Myocyte (in vitro differentiated cells): ENCODE measurements at places on chromosomes 11 and 22. TPM values are rescaled to one million over a fixed set of nuclear protein-coding genes. Genes with fewer than 3 reads are reported as not detected.

GRCh38 chr22:35230839-35231584 is 26.3 kb upstream of the HMGXB4 start:
- DNase-seq: no peak

SMC1B gene
- not detected in 2 replicates for total RNA-seq

DNA sequence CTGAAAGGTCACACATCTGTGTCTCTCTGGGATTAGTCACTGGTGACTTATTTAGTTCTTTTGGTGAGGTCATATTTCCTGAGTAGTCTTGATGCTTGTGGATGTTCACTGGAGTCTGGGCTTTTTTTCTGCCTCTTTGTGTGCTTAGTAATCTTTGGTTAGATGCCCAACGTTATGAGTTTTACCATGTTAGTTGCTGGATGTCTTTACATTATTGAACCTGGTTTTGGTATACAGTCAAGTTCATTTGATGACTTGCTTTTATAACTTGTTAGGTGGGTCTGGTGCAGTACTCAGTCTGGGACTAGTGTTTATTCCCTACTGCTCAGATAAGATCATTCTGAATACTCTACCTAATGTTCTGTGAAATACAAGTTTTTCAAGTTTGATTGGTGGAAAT is 26.2 kb upstream of the SLC37A2 start:
- peak; percentile 47 for DNase-seq

GRCh38 chr11:121071846-121072450 is 29.1 kb upstream of the TECTA start:
- DNase-seq: no peak

FAM180B gene
- 1.8 and 2.8 TPM in 2 replicates for total RNA-seq

GRCh38 chr11:35160246-35160824 is 21.4 kb downstream of the CD44 start:
- no peak for DNase-seq

CELSR1 gene
- 1.3 and 1.4 TPM in 2 replicates for total RNA-seq

CRYBA4 gene
- total RNA-seq: not detected in 2 replicates

CSF2RB gene
- not detected in 2 replicates for total RNA-seq

GRCh38 chr22:49733631-49734030 is 94.0 kb downstream of the BRD1 start:
- no peak for DNase-seq

- DNase-seq: no peak
These were observed 3.0 kb downstream of the MUS81 start for GRCh38 chr11:65862941-65863888.
